ENCODE measurements at places on chromosomes 7 and 10.

DNA sequence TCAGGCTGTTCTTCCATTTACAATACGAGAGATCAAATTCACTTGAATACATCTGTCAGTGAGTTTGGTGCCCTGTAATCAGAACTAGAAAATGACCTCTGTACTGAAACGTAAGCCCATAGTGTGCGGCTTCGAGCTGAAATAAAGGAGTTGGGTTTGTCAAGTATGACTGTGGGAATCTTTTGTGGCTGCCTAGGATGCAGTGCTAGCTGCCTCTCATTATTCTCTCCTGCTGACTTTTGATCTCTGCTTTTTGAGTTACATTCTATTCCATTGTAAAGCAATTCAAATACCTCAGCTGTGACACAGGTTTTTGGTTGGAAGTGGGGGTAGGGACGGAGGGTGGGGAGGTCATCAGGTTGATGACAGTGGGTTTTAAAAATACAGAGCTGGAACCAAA, 40.4 kb downstream of the ICA1 start:
- no peak for DNase-seq

DNA sequence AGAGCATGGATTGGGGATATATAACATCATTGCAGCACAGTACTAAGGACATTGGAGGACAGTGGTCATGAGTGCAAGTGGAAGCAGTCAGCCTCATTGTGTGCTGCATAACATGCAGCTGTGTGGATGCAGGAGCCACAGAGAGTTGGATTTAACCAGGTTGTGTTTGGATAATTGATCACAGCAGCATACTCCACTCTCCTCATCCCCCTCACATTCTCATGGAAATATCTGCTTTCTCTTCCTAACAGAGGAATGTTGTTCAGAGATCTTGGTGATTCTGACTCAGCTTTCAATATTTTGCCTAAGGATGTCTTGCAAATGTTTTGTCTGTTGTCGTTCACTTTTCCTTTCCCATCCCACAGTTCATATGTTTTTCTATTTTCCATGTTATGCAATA, 31.8 kb upstream of the LSM8 start:
- no peak for DNase-seq

GRCh38 chr10:124573726-124574455, 112.3 kb downstream of the LHPP start:
- no peak for DNase-seq

GRCh38 chr7:88215295-88215694, 4.5 kb downstream of the SRI start:
- DNase-seq = no peak

DNA sequence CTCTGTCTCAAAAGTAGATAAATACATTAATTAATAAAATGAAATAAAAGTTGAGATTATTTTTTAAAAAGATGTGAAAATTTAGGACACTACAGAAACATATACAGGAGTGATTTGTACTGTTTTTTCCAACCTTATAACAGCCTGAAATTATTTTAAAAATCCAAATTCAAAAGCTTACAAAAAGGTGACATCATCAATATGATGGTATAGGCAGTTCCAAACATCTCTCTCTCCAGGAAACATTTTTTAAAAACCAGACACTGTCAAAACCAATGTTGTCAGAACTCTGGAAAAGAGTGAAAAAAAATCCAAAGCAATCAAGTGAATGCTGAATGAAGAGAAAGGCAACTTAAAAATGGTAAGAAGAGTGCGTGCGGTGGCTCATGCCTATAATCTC, 76.7 kb downstream of the HHEX start:
- no peak for DNase-seq

GRCh38 chr10:79483948-79484347, 28.4 kb upstream of the EIF5AL1 start:
- no peak for DNase-seq
